Gastroesophageal sphincter (tissue), 4 donors: ENCODE measurements at places on chromosomes 3 and 15.

DNA sequence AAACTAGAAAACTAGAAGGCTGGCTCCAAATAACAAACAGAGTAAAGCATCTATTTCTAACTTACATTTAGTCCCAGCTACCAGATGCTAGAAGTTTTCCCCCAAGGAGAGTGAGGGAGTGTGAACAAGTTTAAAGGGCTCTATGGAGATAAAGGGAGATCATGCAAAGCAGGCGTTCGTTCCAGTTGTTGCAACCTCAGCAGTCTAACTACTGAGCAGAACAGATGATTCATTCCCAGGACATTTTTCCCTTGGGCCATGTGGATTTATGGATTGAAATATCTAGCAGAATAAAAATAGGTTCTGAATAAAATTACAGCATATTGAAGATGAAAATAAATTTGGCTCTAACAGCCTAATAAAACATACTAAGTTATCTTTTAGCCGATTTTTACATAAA, 154.8 kb upstream of the TTC14 start:
- no peak for ATAC-seq

GRCh38 chr15:58355382-58355971, 76.3 kb upstream of the LIPC start:
- no peak for ATAC-seq

- ATAC-seq, result no peak
Measured at GRCh38 chr3:71509066-71509465, 74.5 kb downstream of the FOXP1 start.

DNA sequence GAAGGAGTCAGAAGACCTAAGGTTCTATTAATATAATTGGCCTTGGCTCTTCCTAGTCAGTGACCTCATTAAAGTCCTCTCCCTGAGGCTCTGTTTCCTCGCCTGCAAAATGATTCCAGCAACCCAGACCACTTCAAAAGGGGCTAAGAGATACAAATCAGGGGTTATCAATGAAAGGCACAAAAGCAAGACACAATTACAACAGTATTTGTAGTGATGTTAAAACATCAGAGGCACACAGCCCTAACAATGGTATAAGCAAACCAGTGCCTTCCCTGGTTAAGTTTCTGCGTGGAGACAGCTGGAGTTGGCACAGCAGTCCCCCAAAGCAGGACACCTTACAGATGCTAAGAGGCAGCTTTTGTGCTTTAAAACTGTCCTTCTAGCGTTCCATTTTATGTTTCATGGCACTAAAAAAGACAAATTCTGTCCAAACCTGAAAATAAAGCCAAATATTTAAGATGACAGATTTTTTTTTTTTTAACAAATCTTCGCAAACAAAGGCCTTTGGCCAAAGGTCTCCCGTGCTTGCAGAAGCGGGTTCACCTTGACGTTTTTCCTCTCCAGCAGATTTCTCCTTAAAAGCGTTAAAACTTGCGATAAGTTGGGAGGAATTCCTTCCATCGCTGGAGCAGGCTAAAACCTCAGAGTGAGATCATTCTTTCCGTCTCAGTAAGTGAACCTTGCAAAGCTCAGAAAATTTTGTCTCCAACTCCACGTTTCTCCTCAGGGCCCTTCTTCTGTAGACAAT, 999 bp downstream of the ZNF280D start:
- no peak for ATAC-seq

- no peak for ATAC-seq
Measured at GRCh38 chr3:39286771-39287170, 6.9 kb upstream of the CX3CR1 start.

GRCh38 chr3:178393146-178393545, 143.1 kb upstream of the KCNMB2 start:
- ATAC-seq, result no peak

GRCh38 chr3:47260605-47261004, 22.0 kb downstream of the KIF9 start:
- ATAC-seq, result no peak

GRCh38 chr3:100225883-100226282, 34.9 kb upstream of the TBC1D23 start:
- no peak for ATAC-seq

DNA sequence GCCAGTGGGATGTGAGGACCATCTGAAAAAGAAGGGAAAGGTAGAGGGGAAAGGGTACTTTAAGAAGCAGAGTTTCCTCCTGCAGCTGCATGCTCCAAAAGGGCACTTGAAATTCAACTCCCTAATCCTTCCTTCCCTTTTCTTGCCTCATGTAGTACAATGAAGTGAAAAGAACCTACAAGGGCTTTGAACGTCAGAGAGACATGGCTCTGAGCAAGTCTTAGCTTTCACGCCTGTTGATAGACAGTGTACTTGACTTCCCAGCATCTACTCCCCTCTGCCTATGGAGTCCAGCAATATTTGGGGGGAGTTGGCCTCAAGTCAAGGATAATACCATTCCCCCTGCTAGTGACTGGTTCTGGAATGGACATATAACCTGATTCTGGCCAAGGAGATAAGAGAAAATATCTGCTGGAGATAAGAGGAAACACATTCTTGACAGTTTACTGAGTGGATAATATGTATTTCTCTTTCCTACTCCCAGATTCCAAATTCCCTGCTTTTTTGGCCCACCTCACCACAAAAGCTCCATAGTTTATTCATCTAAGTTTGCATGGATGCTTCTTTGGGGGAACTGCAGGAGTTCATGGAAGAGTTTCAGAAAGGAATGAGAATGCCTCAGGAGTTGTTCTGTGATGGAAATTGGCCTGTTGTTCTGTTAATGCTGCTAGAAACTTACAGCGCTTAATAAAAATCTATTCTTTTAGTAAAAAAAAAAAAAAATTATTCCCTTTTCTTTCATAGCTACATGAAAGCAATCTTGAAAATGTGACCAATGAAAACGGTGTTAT, 193.0 kb upstream of the TPM1 start:
- ATAC-seq, result no peak

DNA sequence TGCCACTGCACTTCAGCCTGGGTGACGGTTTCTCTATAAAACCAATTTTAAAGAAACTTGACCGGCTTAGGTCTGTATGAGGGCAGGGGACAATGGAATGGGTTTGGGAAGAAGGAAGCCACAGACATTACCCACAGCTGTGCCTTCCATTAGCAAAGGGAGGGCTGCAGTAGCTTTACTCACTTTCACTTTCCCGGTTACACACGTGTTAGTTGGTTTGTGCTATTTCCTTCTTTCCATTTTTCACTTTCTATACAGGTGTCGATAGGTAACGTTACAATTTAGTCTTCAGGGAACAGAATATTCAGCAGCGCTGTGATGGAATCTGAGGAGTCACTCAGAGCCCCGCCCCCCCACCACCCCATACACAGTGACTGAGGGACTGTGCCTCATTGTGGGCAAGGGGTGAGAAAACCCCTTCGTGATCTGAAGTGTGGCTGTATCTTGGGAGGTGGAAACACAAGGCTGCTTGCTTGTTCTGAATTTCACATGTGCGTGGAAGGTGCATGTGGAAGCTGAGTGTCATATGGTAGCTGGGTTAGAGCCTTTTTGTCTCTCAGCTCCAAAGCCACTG, 44.8 kb upstream of the RPL32 start:
- ATAC-seq, result no peak

GRCh38 chr3:87696124-87697013, 362.4 kb downstream of the CGGBP1 start:
- no peak for ATAC-seq

GRCh38 chr15:75578173-75578947, 755 bp downstream of the PTPN9 start:
- peak; percentile 65 for ATAC-seq

DNA sequence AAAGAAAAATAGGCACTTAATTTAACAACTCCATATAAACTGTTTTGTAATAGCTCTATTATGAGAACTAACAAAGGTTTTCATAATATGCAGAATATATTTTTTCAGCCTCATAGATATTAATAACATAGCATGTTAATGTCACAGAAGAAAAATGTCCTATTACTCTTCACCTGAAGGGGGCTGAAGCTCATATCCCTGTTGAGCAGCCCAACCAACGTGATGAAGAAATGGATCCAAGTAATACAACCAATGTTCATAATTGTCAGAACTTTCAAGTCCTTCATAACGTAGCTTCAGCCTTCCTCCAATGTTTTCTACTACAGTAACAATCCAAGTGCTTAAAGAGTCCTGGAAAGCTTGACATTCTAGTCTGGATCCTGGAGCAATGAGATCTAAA, 34.5 kb upstream of the STIMATE start:
- no peak for ATAC-seq

DNA sequence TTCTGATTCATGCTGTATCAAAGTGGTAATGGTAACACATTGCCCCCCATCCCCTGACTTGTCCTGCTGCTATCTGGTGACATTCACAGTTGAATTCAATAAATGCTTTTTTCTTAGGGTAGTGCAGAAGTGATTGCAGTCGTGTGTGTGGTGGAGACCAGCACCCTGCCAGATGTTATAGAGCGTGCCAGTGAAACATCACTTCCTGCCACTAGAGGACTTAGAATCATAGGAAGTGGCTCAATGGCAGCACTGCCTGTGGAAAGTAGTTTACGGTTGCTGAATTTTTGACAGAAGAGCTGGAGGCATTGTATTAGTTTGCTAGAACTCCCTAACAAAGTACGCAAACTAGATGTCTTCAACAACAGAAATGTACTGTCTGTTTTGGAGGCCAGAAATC, 37.4 kb upstream of the P2RY12 start:
- ATAC-seq, result no peak

- ATAC-seq, result no peak
Measured at GRCh38 chr3:32438596-32439344, 47.1 kb downstream of the CMTM7 start.

- ATAC-seq, result no peak
Measured at GRCh38 chr15:78712797-78713515, 71.9 kb upstream of the CHRNB4 start.

GRCh38 chr3:149414557-149415231, 37.2 kb upstream of the TM4SF1 start:
- ATAC-seq, result peak; percentile 77

DNA sequence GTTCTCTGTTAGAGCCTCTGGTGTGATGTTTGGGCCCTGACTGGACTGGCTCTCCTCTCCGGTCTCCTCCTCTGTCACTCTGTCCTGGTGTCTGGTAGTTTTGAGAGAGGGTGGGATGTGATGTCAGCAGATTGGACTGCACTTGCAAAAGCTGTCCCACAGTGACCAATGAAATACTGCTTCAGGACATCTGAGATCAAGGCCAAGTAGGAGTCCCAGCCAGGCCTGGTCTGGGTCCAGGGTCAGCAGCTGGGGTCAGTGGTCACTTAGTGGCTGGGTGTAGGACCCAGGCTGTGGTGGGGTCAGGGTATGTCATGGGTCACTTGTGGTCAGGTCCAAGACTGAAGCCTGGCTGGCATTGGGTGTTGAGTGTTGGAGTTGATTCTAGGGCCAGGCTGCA, 20.9 kb downstream of the ALDH1L1 start:
- ATAC-seq, result peak; percentile 34

DNA sequence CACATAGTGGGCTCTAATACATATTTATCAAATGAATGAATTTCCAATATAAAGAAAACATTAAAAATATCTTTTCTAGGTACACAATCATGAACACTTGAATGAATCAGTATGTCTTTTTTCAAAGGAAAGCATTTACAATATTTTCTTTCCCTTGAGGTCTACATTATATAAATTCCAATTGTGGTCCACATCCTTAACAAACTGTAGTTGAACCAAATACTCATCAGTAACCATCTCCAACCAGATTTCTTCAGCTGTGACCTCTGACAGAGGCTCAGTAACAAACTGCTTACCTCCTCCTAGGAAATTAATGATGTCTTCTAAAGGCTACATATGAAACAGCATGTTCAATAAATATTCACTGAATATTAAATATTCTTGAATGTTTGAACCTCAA, 58.8 kb downstream of the CFAP20DC start:
- no peak for ATAC-seq

DNA sequence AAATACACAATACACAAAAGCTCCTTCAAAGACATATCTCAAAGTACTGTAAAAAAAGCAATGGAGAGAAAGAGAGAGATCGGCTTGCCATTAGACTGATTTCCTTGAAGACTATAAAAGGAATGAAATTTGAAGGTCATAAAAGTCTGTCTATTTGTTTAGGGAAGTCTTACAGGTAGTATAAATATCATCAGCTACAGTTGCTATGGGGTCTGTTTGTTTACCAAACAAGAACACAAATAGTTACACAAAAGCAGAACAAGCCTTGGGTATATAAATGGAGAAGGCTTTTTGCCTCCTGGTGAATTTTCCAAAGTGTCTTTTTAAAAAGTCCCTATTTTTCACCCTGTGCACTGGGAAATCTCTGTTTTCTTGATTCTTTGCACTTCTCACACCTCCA, 552.3 kb downstream of the FOXP1 start:
- no peak for ATAC-seq

- no peak for ATAC-seq
Measured at GRCh38 chr15:82808634-82809041, 790 bp upstream of the WHAMM start.

GRCh38 chr3:112514527-112515128, 15.4 kb upstream of the BTLA start:
- ATAC-seq, result no peak

DNA sequence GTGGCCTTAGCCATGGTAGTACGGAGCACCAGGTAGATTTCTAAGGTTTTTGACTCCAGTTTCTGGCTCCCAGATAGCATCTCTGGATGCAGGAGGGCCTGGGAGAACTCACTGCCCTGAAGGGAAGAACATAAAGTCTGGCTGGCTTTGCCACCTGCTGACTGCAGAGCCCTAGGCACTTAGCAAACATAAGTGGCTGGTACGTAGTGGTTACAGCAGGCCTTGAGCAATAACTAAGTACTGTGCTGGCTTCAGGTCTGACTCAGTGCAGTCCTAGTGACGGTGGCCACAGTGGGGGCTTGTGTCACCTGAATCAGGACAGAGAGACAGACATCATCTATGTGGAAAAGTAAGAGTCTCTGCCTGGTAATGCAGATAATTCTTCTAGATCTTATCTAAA, 871.1 kb downstream of the PDCD6IP start:
- no peak for ATAC-seq

DNA sequence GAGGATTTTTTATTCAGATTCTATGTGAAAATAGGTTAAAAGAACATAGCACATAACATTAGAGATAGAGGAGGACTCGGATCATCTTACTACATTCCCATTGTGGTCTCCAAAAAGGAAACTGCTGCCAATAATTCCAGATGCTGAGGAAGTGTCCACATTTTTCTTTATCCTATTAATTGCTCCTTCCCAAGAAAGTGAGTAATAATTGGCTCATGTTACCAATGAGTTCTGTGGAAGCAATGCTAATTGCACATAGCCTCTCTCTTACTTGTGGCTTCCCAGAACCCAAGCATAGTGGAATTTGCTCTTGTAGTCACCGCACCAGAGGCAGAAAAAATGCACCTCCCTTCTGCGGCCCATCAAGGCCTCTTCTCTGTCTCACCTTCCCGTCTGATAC, 208.4 kb downstream of the PLOD2 start:
- no peak for ATAC-seq

GRCh38 chr3:72625602-72626337, 222.5 kb downstream of the SHQ1 start:
- ATAC-seq, result no peak
